ENCODE measurements at places on chromosomes 7 and 10.

DNA sequence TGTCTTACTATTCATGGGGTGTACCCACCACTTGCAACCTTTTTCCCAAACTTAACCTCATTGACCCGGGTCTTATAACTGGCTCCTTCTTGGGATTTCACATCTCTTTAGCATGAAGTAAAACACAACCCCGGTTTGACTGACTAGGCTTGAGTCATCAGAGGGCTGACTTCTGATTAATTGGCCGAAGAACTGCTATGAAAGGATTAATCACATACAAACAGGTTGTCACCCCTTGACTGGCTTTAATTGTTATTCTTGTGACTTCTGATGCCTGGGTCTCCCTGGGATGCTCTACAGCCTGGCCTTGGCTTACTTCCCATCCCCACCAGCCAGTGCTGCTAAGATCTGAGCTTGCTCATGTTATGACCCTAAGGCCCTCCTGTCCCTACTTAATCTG, 8.8 kb upstream of the CRPPA start:
- DNase-seq, result no peak

DNA sequence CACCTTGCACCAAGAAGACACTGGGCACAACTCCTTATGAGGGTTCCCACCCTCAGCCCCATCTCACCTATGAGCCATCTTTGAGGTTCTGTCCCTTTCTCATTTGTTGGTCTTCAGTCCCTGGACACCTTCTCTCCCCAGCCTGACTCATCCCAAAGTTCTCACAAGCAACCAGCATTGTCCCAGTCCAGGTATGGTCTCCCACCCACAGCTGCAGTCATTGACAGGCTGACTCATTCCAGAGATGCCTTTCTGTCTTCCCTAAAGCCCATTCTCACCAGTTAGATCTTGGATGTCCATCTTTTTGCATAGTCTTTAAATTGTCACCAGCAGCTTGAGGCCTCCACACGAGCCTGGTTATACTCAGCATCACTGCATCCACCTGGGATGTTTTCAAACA, 26.7 kb upstream of the BMPR1A start:
- DNase-seq, result no peak

DNA sequence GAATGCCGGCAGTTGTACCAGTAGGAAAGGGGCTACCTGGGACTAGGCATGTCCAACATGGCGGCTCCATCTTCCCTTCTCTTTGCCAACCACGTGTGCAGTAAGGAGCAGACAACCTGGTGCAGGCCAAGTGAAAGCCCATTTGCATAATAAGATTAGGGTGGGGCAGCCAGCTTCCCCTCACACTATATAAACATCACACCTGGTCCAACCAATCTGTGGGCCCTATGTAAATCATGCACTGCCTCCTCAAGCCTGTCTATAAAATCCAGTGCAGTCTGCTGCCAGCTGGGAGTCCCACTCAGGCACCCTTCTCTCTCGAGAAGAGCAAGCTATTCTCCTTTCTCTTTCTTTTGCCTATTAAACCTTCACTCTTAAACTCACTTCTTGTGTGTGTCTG, 429.3 kb downstream of the CALN1 start:
- no peak for DNase-seq

DNA sequence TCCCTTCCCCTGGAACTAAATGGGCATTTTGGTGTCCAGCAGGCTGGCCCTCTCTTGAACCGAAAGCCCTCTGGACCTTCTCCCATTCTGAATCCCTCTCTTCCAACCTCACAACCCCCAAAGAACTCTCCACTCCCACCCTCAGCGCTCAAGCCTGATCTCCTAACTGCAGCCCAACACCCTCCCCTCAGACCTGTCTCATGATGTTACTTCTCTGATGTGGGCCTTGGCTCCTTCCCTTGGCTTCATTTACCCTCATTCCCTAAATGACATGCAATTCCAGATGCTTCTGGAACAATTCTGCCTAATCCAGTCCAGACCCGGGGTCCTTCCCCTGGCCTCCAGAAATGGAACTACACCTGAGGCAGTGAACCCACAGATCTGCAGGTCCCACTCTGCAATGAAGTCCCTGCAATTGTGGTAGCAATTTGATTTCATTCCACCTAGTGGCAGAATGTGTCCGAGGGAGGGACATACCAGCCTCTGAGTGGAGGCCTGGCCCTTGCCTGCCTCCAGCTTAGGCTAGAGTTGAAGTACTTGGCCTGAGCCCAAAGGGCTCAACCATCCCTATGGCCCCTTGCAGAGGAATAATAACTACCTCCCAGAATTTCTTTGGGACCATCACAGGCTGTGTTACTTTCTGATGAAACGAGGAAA, 4.1 kb upstream of the CEP41 start:
- DNase-seq, result no peak

DNA sequence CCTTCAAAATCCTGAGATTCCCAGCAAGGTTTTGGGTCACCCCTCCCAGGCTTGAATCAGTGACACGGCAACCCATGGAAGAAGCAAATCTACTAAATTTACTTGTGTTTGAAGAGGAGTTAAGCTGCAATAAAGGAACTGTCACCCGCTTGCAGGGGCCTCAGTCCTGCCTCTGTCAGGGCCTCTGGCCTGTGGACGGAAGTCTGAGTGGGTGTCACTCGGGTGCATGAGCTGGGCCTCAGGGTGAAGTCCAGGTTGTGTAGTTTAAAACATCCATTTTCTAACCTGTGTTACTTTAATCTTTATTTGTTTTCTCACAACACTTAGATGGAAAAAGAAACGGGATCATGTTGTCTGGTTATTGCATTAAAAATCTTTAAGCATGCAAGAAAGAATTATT, 234.9 kb downstream of the ADARB2 start:
- DNase-seq, result no peak

GRCh38 chr7:85074-85882, 107.1 kb upstream of the FAM20C start:
- no peak for DNase-seq

GRCh38 chr7:131722371-131722770, 165.9 kb upstream of the PODXL start:
- DNase-seq, result no peak

DNA sequence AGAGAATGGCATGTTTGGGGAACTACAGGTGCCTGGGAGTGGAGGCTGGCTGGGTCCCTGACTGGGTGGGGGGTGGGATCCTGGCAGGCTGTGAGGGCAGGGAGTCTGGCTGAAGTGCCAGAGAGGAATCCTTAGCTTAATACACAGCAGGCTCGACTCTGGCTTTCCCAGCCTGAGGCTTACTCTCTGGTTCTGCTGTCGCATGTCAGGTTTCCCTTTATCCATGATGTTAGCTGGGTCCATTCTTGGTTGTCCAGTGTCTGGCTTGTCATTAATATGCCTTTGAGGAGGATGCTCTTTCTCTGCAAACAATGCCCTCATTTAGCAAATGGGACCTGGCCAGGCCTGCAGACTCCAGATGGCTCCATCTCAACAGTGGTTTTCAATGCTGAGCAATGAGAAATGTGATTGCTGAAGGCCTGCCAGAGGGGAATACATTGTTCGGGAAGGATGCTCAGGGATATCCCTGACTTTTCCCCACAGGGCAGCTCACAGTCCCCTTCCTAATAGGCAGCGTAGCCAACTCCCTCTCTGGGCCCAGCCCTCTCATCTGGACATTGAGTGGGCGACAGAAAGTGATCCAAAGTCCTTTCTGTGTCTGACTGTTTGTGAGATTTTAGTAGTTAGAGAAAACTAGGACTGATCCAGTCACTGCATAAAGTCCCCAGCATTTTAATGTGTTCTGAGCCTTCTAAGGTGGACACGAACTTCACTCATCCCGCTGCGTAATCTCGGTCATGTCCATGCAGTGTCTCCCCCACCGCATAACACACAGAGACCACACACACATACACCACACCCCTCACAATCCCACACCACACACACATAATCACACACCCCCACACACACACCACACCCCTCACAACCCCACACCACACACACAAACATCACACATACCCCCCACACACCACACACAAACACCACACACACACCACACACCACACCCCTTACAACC, 124.9 kb downstream of the ANLN start:
- DNase-seq, result no peak

DNA sequence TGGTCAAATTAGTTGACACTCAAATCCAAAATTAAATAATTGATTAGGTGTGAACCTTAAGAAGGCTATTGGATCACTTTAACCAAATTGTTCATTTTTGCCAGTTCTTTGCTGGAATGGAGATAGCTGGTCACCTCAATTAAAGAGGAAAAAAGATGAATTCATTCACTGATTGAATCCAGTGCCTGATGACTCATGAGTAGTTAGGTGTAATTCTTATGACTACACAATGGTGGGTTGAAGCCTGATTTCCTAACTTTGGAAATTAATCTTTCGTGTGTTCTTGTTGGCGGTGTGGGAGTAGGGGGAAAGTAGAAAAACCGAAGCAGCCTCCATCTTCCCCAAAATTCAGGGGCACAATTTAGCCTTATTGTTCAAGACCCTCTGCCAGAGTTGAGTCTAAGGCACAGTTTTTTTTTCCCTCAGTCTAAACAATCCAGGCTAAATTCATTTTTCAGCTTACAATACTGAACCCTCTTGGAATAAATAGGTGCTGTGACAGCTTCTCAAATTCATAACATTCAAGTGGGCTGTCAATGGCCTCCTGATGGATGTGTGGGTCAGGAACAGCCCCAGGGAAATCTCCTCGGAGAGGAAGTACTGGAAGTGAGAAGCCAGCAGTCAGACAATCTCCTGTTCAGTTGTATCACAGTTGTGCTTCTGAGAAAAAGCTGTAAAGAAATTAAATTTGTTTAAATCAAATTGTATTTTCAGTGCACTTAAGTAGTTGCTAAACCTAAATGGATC, 356.6 kb downstream of the BBS9 start:
- no peak for DNase-seq

DNA sequence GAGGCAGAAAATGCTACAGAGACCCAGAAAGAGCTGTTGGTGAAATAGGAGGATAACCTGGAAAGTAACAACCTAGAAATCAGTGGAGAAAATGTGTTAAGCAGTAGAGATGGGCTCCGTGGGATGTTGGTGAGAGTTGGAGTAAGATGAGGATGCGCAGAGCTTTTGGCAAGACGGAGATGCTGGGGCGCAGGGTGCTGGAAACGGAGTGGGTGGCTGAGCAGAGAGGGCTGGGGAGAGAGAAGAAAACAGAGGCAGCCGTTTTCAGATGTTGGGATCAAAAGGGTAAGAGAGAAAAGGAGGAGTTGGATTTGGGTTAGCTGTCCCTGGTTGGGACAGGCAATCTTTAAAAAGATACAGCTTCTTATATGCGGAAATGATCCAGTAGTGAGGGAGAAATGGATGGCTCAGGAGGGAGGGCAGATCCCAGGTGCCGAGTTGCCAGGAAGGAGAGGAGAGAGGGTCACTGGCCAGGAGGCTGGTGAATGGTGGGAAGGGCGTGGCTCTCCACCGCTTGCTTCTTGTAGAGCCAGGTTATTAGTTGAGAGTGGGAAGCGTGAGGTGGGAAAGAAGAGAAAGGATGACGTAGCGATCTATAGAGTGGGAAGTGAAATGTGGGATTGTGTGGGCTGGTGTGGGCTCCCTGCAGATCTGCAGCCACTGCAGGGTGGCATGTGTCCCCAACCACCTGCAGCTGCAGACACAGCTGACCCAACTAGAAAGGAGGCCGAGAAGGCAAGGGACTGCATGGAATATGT, 182.2 kb upstream of the SVIL start:
- DNase-seq, result no peak

DNA sequence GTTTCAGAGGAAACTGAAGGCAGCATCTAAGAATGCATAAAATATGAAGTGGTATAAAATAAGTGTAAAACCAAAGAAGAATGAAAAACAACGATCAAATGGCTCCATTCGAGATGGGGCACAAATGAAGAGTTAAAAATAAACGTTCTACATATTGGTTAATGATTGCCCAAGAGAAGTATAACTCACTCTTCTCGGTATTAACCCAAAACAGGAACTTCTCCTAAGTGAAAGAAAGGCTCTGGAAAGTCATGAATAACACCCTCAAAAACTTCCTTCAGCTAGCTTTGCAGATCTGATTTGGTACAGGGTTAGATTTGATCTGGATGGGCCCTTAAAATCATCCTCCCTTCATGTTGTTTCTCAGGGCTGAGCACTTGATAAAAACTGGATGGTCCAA, 94.3 kb upstream of the ADO start:
- no peak for DNase-seq

DNA sequence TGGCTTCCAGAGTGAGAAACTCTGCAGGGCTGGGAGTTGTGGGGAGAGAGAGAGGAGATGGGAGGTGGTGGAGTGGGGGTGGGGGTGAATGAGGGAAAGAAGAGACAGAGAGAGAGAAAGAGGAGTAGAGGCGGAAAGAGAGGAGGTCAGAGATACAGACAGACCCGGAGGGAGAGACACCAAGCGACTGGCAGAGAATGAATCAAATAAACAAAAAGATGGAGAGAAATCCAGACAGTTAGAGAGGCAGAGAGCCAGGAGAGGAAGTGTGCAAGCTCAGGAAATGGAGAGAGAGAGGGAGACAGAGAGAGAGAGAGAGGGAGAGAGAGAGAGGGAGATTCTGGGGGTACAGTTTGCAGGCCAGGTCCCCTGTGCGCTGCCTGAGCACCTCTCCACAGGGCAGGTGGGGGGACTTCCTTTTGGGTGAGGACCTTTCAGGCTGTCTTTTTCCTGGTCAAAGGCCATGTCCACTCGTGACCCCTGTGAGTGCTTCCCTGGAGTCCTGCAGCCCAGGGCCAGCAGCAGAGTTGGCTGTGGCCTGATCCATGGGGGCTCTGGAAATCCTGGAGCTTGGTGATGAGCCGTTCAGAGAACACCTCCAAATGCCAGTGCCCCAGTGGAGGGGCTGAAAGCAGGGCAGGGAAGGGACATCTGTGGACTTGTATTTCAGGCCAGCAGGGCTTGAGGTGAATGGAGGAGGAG, 25.0 kb upstream of the PCBD1 start:
- DNase-seq, result no peak

- DNase-seq, result no peak
These were observed 11.3 kb downstream of the SPAM1 start for GRCh38 chr7:123936388-123936787.

DNA sequence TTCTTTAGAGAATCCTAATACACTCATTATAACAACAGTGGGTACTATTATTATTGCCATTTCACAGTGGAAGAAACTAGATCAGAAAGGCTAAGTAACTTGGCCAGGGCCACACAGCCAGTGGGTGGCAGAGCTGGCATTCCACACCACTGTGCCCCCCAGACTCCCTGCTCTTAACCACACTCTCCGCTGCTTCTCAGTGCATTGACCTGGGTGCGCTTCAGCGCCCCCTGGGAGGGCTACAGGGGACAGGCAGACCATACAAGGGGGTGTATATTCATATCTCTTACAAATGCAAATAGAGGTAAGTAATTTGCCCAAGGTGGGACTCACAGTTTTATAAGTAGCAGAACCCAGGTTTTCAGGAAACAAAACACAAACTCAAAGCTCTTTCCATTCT, 77.0 kb upstream of the NMT2 start:
- DNase-seq, result no peak

- no peak for DNase-seq
These were observed 7.1 kb downstream of the COBL start for GRCh38 chr7:51309361-51310130.

- DNase-seq, result no peak
These were observed 71.7 kb downstream of the AMZ1 start for GRCh38 chr7:2759736-2760097.

GRCh38 chr10:33333260-33334101, 986 bp downstream of the NRP1 start:
- no peak for DNase-seq

GRCh38 chr7:83267141-83267631, 104.5 kb upstream of the PCLO start:
- DNase-seq, result no peak

All from T1000 (cell line).